GM23248 (cell line): ENCODE measurements at places on chromosomes 5 and 9. TPM values are rescaled to one million over a fixed set of nuclear protein-coding genes. Genes with fewer than 3 reads are reported as not detected.

DNA sequence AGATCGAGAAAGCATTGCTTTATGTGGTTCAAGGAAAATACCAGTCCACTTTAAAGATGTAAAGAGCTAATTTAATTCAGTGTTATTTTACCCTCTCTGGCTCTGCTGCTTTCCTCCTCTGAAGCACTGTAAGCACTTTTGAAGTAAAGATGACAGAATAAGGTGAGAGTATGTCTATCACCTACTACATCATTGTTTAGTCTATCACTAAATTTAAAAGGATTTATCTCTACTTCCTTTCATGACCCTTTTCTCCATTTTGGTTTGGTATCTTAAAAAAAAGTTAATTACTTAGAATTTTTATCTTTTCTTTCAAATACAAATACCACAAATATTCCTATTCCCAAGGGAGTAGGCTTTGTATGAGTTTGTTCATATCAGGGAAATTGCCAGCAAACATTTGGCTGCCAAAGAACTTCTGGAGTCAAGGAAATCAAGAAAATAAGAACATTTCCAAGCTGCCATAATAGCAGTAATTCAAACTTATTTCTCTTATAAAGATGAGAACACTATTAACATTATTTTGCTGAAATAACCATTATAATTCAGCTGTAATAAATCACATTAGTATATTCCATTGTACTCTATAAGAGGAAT is 77.8 kb downstream of the SLC38A9 start:
- peak; percentile 74 for DNase-seq

DNA sequence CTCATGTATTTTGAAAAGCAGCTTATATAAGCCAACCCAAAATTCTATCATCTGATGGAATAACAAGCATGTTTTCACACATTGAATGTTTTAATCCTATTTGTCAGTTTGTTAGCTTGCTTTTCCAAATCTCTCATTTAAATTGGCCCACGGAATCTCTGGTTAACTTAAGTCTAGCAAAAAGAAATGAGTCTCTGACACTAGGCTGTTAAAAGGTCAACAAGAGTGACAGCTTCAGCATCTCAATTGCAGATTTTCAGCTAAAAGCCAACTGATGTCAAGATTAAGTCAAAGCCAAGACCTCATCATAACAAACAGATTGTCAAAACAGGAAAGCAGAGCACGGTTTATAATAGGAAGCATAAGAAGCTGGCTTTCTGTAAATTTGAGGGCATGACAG is 49.4 kb upstream of the CDH9 start:
- DNase-seq = no peak

- peak; percentile 22 for DNase-seq
Measured at GRCh38 chr5:102223542-102224477, 72.3 kb downstream of the SLCO4C1 start.

The STK32A gene
- polyA plus RNA-seq = 0.48 and 1.3 TPM in 2 replicates
